ENCODE measurements at places on chromosomes 12 and 14.
A peak's percentile ranks its signal among the peaks of the same experiment; 100 is the strongest.

DNA sequence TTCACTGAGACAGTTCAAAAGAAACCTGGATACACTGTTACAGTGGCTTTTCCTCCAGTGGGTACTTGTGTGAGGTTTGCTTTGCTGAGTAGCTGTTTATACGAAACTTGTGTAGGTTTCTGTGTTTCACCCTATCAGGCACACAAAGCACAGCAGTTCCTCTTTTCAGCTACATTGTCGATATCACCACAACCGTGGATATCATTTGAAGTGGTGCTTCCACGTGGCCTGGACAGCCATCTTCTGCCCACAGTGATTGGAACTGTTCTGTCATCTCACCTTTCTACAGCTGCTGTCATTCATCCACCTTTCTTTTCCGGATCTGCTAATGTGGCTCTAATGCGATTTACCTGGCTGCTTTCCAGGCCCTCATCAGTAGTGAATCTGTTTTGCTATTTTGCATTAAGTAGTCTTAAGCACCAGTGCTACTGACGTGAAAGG, 368.8 kb downstream of the SYT1 start:
- DNase-seq: no peak

DNA sequence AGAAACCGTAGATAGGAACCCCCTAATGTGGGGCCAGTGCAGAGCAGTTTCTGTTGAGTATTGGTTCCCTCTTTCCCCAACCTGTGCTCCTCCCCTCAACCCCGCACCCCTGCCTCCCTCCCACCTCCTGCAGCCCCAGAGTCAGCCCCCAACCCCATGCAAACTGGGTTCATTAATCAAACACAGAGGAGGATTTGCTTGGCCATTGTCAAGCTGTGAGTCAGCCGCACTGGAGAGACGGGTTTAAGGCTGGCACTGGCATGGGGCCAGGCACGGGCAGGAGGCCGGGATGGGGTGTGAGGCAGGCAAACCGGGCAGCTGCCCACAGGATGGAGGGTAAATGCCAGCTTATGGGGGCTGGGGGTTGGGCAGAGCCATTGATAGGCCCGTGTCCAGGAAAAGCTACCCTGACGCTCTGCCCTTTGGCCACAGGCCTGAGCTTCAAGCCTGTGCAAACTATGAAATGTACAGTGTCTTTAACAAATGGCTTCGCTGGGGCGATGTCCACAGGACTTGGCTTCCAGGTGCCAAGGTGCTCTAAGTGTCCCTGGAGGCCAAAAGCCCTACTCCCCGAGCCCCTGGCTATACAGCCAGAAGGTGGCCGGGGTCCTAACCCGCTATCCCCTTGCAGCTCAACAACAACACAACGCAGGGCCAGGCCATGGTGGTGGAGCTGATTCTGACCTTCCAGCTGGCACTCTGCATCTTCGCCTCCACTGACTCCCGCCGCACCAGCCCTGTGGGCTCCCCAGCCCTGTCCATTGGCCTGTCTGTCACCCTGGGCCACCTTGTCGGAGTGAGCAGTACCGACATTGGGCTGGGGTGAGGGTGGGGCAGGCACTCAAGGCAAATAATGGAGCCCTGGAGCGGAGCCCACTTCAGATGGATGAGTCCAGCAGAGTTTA, 1.4 kb downstream of the AQP5 start:
- DNase-seq: peak; percentile 80

GRCh38 chr14:77088219-77088618, 9.8 kb upstream of the CIPC start:
- DNase-seq: no peak

DNA sequence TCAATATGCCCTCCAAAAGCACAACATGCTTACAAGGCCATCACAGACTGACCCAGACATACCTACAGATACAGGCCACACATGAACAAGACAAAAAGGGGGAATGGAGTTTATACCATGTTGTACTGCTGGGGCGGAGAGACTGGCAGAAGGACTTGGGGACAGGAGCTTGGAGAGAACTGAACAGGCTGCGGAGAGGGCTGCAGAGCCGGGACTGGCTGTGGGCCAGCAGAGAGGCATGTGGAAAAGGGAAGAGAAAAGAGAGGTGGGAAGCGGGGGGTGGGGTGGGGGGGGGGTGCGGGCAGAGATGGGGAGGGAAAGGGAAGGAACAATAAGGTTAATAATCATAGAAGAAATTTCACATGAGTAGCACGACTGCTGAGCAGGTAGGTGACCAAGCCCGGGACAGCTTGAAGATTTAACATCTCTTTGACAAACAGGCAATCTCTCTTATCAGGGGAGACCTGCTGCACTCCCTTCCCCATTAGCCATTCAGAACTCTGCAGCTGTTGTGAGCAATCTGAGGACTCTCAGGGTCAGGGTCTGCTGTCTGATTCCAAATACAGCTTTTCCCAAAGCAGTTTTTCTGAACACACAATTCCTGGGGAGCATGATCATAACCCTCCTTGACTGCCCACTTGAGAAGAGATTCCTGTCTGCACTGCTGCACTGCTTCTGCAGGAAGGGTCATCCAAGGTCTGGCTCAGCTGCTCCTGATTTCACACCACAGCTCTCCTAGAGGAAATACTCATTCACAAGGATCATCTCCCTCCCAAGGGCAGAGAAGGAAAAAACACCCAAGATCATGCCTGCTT, 21.6 kb upstream of the STAC3 start:
- DNase-seq: no peak

DNA sequence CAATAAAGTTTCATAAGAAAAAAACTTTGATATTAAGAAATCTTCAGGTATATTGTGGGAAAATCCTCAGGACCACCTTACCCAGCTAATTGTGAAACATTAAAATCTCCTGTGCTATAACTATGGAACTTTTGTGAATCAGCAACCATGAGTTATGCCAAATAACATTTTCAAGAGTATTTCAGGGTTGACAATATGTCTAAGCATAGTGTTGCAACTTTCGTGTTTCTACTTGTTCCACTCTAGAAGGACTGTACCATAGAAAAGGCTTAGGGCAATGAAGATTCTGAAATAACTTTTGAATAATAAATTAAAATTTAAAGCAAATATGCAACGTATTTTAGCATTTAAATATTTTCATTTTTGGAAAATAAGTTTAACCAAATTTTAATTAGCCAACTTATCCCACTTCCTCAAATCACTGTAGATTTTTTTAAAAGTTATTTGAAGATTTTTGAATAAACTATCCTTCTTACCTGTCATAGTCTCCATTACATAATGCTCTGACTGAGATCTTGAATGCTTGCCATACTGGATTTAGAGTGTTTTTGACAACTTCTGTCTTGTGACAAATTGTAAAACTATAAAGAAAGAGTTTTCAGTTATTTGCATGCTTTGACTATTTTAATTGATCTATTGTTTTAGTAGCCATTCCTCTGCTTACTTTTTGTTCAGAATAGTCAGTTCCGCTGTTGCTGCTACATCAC, 143.6 kb downstream of the CPNE8 start:
- no peak for DNase-seq

- DNase-seq: peak; percentile 83
These were observed 328.3 kb downstream of the APAF1 start for GRCh38 chr12:98973395-98973794.

DNA sequence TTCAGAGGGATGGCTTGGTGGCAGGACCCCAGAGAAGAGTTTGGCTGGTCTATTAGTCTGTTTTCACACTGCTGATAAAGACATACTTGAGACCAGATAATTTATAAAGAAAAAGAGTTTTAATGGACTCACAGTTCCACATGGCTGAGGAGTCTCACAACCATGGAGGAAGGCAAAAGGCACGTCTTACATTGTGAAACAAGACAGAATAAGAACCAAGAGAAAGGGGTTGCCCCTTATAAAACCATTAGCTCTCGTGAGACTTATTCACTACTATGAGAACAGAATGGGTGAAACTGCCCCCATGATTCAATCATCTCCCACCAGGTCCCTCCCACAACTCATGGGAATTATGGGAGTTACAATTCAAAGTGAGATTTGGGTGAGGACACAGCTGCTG, 78.5 kb upstream of the SSTR1 start:
- DNase-seq: no peak

GRCh38 chr12:39161465-39162085, 256.2 kb upstream of the CPNE8 start:
- DNase-seq: no peak

- no peak for DNase-seq
These were observed 13.4 kb upstream of the SLC38A4 start for GRCh38 chr12:46839232-46839631.

GRCh38 chr14:74347097-74347794, 1.0 kb upstream of the VRTN start:
- no peak for DNase-seq

DNA sequence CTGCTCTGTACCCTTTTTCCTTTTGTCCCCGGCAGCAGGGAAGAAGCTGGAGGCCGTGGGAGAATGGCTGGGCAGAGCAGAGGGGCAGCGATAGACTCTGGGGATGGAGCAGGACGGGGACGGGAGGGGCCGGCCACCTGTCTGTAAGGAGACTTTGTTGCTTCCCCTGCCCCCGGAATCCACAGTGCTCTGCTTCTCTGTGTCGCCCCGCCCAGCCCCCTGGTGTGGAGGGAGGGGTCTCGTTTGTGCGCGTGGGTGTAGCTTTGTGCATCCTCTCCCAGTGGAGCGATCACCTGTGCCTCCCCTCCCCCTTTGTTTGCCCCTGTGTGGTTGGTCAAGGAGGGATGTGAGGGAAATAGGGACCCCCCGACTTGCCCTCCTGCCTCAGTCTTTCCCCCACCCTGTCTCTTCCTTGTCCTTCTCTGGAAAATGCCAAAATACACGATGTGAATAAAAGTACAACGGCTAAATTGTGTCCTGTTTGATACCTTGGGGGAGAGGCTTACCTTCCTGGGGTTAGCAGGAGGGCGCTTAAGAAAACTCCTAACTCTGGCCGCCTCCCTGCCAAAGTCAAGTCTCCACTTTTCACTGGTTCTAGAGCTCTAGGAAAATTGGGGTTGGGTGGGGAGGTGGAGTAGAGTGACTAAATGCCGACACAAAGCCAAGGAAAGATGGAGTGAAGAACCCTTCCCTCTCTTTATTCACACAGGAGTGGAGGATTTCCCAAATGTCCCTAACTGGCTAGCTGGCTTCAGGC, 990 bp upstream of the TPI1 start:
- DNase-seq: no peak

DNA sequence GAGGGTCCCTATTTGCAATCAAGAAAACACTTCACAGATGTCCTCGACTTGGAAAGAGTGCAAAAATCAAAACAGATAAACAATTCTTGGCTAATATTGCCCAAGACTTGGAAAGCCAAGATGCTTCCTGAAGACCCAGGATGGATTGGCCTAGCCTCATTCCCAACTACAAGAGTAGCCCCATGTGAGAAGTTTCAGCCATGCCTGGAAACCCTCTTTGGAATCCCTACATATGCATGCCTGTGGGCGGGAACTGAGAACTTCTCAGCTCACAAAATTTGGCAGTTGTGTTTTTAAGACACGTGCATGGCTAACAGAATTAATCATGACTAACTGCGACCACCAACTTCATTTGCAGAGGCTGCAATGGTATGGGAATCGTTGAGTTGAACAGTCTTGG, 283.2 kb upstream of the TBX3 start:
- DNase-seq: no peak

GRCh38 chr14:96905825-96906224, 108.6 kb downstream of the VRK1 start:
- no peak for DNase-seq

GRCh38 chr12:30692470-30692869, 3.2 kb downstream of the IPO8 start:
- peak; percentile 34 for DNase-seq

DNA sequence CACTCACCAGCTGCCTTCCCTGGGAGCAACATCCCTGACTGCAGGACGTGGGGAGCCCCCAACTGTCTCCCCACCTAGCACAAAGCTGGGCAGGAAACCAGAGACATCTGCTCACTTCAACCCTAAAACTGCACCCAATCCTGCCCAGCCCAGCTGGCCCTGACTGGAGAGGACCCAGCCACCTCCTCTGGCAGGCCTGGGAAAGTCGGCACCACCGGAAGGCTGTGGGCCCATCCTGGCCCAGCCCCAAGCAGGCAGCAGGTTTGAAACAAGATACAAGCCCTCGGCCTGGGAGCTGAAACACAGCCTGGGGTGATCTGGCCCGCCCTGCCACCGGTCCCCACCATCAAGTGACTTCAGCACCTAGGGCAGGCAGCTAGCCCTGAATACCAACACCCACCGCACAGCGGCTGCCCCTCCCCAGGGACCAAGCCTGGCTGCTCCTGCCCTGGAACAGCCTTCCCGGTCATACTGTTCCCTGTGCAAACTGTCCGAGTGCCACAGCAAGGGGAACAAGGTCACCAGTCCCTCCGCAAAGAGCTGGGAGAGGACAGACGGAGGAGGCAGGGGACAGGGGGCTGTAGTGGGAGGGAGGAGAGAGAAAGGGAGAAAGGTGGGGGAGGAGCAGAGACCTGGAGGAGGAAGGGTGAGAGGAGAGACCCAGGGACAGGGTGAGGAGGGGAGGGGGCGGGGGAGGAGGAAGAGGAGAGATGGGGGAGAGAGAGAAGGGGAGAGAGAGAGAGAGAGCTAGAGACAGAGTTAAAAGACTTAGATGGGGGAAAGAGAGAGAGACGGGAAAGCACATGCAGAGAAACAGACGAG, 115.7 kb downstream of the RFLNA start:
- peak; percentile 87 for DNase-seq

DNA sequence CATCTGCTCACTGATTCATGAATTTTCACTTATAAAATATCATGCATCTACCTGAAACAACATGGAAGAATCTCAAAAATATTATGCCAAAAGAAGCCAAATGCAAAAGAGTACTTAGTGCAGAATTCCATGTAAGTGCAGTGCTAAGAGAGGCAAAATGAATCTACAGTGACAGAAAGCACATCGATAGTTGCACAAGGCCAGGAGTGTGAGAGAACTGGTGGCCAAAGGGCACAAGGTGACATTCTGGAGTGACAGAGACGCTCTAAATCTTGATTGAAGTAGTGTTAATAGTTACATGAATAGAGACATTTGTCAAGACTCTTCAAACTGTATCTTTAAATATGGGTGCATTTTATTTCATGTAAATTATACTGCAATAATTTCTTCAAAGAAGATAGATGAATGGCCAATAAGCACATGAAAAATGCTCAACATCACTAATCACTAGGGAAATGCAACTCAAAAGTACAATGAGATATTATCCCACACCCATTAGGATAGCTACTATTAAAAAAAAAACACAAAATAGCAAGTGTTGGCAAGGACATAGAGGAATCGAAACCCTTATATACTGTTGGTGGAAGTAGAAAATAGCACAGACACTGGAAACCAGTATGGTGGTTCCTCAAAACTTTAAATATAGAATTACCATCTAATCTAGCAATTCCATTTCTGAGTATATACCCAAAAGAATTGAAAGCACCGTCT, 71.7 kb upstream of the KICS2 start:
- DNase-seq: no peak

All from Daoy (cell line).